Forelimb muscle (tissue), 1 donor: ENCODE measurements at places on chromosomes 2 and 18. TPM values are rescaled to one million over a fixed set of nuclear protein-coding genes. Genes with fewer than 3 reads are reported as not detected.

- DNase-seq, result no peak
Observed at GRCh38 chr2:102013206-102014040, 21.7 kb downstream of the IL1R2 start.

DNA sequence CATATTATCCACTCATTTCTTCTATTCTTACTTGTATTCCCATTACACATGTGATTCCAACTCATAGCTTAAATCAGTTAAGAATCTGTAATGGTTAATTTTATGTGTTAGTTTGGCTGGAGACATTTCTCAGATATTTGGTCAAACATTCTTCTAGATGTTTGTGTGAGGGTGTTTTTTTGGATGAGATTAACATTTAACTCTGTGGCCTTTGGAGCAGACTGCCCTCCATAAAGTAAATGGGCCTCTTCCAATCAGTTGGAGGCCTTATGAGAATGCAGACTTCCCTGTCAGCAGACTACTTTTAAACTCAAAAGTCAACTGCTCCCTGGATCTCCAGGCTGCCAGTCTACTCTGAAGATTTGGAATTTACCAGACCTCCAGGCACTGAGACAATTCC is 976.8 kb upstream of the ACVR2A start:
- DNase-seq, result no peak

GRCh38 chr2:227038550-227039189 is 125.3 kb downstream of the COL4A4 start:
- no peak for DNase-seq

DNA sequence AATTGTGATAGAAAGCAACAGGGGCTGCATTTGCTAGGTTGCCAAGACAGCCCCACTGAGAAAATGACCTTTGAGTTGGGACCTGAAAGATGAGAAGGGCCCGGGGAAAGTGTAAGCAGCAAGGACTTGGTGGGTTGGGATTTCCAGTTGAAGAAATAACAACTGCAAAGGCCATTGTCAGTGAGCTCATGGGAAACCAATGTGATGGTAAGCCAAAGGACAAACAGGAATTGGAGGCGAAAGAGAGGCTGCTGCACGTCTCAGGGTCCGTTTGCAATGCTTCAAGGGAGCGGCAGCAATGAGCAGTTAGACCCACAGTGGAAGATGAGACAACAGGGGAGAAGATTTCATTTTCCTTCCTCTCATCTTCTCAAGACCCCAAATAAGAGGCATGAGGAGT is 51.5 kb upstream of the RGPD4 start:
- DNase-seq, result no peak

DNA sequence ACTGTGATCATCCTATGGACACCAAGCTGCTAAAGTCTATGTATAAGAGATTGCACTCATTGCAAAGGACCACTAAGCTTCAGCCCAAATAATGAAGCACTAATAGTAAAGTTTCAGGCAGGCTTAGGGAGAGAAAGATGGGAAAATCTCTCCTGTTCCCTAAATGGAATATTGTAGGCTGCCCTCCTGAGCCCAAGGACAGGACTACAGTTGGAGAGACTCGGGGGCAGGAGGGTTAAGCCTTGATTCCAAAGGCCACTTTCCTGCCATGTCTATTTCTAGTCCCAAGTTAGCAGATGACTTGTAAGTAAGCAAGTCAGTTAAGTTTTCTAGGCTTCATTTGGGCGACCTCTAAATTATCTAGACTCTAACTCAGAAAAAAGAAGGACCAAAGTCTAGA is 9.0 kb downstream of the TMEM247 start:
- no peak for DNase-seq

- DNase-seq, result no peak
Observed at GRCh38 chr2:61970807-61971556, 65.5 kb downstream of the COMMD1 start.

- no peak for DNase-seq
Observed at GRCh38 chr2:158204741-158205165, 103.1 kb downstream of the UPP2 start.

- DNase-seq, result no peak
Observed at GRCh38 chr2:226956659-226957058, 120.8 kb downstream of the RHBDD1 start.

Gene MYL1
- 8,500 TPM for polyA plus RNA-seq

Gene SOWAHC
- 6.4 TPM for polyA plus RNA-seq

Gene SCG2
- 0.08 TPM for polyA plus RNA-seq

Gene MARCO
- polyA plus RNA-seq, result 1.4 TPM

Gene ASB18
- 8.3 TPM for polyA plus RNA-seq

Gene GKN2
- polyA plus RNA-seq, result not detected

Gene CCDC148
- polyA plus RNA-seq, result 0.44 TPM

Gene B4GALT6
- polyA plus RNA-seq, result 11.5 TPM

Gene CAD
- polyA plus RNA-seq, result 26.9 TPM
